ENCODE measurements at places on chromosomes 13 and 19. TPM values are rescaled to one million over a fixed set of nuclear protein-coding genes. Genes with fewer than 3 reads are reported as not detected.

CRLF1 gene
- total RNA-seq = 0.33 TPM

MCEMP1 gene
- 0.28 TPM for total RNA-seq

- no peak for DNase-seq
Measured at GRCh38 chr13:79703772-79704171, 222.8 kb downstream of the NDFIP2 start.

DNA sequence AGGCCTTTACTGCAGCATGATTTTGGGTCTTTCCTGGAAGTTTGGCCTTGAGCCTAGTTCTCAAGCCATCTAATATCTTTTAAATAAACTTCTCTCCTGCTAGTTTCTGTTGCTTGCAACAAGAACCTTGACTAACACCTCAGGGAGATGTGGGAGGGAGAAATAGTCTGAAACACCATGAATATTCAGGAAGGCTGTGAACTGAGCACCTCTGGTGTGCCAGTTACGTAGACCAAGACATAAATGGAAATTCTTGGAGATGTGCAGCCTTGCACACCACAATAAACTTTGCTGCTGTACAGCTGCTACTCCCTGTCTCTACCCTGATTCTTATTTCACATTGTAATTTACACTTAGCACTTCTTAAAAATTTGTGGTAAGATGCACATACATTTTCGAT is 86.9 kb upstream of the SPATA13 start:
- DNase-seq = no peak

CARD8 gene
- 56.0 TPM for total RNA-seq

TSKS gene
- 2.6 TPM for total RNA-seq

- DNase-seq = no peak
Measured at GRCh38 chr19:45637890-45638667, 1.1 kb downstream of the EML2 start.

HCN2 gene
- total RNA-seq = 0.05 TPM

KLK3 gene
- 0.19 TPM for total RNA-seq

ZNF93 gene
- 11.0 TPM for total RNA-seq

PPM1N gene
- total RNA-seq = 4.8 TPM

DNA sequence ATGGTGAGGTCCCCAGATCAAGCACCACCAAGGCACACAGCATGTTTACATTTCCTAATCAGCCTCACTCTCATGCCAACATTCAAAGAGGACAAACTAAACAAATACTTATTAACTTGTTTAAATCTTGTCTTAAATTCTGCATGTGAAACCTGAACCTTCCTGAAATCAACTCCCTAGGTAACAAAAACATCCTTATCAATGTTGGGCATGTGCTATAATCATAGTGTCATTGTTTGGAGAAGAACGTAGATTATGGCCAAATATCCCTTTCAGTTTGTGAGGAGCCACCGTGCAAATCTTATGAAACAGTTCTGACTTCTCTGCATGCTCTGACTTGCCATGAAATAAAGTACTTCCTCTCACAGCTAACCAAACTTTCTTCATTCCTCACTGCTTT is 123.8 kb downstream of the NDFIP2 start:
- no peak for DNase-seq

GRCh38 chr13:100518394-100519062 is 70.1 kb downstream of the GGACT start:
- DNase-seq = no peak

GRCh38 chr19:43595605-43595998 is 332 bp downstream of the IRGQ start:
- DNase-seq = no peak

- DNase-seq = no peak
Measured at GRCh38 chr19:39297931-39298634, 1.9 kb downstream of the IFNL1 start.

DNA sequence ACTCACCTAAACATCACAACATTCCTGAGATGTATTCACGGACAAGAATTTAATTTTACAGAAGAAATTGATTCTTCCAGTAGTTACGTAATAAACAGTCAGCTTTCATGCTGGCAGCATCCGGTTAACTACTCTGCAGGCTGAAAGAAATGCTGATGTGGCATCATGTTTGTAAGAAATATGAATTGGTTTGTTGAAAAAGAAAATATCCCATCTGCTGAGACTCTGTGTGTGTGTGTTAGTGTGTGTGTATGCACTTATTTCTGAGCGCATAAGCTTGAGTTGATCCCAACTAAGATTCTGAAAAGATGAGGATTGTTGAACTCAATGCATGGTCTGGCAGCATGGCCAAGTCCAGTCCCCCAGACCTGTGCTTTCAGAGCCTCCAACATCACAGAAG is 74.3 kb upstream of the FAM216B start:
- no peak for DNase-seq

GRK1 gene
- 0.14 TPM for total RNA-seq

CCDC8 gene
- total RNA-seq = 10.3 TPM

CCDC124 gene
- 23.8 TPM for total RNA-seq

METTL21C gene
- not detected for total RNA-seq

NEK5 gene
- 0.28 TPM for total RNA-seq

DNA sequence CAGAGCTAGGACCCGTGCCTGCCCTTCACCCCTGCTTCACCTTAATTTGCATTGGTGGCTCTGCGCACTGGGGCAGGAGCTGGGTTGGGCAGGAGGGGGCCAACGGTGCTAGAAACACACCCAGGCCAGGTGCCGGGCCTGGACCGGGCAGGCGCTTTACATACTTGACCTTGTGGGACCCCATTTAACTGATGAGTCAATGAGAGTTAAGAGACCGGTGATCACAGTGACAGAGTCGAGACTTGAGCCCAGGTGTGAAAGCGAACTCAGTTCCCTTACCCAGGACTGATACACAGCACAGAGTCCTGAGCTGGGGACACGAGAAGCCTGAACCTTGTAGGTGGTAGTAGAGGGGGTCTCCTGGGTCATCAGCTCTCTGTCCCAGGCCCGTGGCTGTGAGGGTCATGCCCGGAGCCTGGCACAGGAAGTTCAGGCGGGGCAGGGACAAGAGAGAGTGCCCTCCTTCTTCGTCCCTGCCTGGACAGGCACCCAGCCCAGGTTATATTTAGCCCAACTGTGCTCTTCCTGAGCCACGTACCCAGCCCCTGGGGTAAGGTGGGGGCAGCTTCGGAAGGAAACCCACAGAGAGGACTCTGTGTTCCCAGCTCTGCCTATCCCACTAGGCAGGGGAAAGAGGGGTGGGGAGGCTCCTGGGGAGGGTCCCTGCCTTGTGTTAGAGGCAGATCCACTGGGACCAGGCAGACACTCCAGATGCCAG is 1.9 kb downstream of the PRX start:
- DNase-seq = no peak

DNA sequence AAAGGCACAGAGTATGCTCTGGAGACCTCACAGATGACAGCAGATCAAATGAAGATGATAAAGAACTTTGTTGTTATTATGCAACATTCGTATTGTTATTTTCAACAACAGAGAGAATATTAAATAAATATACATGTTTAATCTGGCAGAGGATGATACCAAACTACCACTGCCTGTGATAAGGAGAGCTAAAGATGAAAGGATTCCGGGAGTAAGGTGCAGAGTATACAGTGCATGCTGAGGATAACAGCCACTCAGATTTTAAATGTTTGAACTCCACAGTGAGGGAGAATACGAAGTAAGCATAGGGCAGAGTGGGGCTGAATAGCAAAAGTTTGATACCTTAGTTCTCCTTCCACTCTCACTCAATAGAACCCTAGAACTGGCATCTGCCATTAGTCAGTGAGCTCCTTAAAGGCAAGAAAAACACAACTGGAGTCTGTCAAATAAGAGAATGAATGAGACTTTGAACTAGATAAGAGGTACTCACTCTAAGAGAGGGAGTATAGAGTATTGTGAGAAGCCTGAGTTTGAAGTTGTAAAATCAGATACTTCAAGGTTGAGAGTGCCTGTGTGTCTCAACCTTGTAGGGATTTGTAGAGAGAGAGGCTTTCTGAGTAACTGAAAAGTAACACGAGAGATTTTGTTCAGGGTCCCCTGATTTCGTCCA is 78.5 kb downstream of the STARD13 start:
- DNase-seq = no peak

DNA sequence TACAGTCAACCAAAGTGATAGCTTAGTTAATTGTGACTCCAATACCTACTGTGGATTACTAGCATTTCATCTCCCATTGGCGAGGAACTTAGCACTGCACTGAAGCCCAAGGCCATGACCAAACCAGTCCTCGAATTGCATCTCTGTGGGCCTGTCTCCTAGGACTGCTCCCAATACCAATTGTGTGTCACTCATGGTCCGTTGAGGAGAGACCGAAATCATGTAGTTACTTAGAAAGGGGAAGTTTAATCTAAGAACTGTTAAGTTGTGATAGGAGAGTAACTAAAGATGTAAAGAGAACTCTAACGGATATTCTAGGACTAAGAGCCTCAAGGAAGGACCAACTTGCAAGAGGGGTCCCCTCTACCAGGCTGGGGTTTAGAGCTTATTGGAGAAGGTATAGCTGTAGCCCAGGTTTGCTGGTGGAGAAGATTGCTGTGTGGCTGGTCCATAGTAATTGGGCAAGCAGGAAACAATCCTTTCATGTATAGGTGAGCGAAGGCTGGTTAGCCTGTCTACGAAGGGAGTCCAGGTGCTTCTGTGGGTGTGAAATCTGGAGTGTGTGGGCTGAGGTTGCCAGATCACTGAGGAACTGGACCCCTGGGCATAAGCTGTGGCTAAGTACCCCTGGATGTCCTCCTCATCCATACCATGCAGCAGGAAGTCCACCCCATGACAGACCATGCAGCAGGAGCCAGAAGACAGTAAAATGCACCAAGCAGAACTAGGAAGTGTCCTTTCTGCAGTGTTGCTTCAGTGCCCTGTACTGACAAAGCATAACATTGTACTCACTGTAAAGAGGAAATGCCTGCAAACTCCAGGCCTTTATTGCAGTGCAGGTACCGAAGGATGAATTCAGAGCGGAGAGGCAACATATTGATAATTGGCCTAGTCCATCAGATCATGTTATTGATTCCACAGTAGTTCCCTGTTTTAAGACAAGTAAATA is 30.8 kb downstream of the DNAJC3 start:
- no peak for DNase-seq

DNA sequence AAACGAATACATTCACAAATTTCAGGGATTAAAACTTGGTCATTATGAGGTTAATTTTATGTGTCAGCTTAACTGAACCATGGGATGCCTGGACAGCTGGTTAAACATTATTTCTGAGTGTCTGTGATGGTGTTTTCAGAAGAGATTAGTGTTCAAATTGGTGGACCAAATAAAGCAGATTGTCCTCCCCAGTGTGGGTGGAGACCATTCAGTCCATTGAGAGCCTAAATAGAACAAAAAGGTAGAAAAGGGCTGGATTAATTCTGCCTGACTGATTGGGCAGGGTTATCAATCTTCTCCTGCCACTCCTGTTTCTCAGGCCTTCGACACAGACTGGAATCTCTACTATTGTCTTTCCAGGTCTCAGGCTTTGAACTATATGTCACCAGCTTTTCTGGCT is 203.8 kb upstream of the SLITRK6 start:
- DNase-seq = no peak

MEIOSIN gene
- not detected for total RNA-seq

DPF1 gene
- total RNA-seq = 0.24 TPM

DNA sequence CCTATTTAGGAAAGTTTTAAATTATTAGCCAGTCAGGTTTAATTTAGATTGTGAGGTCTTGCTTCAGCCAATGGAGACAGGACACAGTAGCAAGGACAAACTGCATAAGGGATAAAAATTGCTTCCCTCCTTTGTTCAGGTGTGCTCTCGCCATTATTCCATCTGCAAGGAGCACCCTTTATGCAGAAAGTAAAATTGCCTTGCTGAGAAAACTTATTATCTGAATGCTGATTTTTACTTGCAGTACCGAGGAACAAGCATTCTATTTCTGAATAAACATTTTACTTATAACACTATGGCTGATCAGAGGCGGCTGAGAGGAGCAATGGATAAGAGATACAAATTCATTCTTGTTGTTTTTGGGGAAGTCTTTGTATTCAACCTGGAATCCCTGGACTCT is 8.0 kb downstream of the CYP4F22 start:
- DNase-seq = no peak

SWSAP1 gene
- 3.3 TPM for total RNA-seq

ZNF540 gene
- total RNA-seq = 2.5 TPM
